Right atrium auricular region (tissue), 2 donors: ENCODE measurements at places on chromosomes 1 and 21.

- no peak for DNase-seq
Observed at GRCh38 chr1:224300346-224300745, 29.6 kb downstream of the NVL start.

- DNase-seq = no peak
Observed at GRCh38 chr1:160046494-160047110, 14.8 kb upstream of the PIGM start.

GRCh38 chr1:56152635-56153034, 426.7 kb downstream of the PLPP3 start:
- no peak for DNase-seq

GRCh38 chr1:207897188-207897587, 13.7 kb downstream of the CD34 start:
- no peak for DNase-seq

- DNase-seq = no peak
Observed at GRCh38 chr1:211114446-211114845, 19.5 kb downstream of the KCNH1 start.

- DNase-seq = no peak
Observed at GRCh38 chr1:44328671-44329416, 26.2 kb downstream of the ERI3 start.

DNA sequence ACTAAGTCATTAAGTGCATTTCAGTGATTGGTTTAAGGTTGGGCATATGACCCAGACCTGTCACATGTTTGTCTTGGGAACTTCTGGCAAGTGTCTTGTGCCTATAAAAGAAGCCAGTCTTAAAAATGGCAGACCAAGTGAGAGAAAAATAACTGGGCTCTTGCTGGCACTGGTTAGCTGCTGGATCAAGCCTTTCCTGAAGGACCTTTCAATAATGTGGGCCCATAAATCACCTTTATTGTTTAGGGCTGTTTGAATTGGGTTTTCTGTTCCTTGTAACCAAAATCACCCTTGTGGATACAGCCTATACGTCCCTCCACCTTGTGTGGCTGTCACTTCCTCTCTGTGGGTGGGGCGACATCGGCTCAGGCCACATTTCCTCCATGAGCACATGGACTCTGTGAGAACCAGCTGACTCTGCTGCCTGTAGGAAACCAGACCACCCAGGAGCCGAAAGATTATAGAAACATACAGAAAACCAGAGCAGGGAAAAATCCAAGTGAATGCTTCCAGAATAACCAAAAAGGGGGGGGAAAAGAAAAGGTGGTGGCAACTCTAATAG, 25.6 kb upstream of the WNT4 start:
- DNase-seq = no peak

- no peak for DNase-seq
Observed at GRCh38 chr1:46370214-46370633, 23.9 kb upstream of the FAAH start.

- DNase-seq = no peak
Observed at GRCh38 chr1:110616587-110616986, 10.4 kb upstream of the KCNA2 start.

- DNase-seq = no peak
Observed at GRCh38 chr1:100322436-100323211, 29.7 kb upstream of the CDC14A start.

DNA sequence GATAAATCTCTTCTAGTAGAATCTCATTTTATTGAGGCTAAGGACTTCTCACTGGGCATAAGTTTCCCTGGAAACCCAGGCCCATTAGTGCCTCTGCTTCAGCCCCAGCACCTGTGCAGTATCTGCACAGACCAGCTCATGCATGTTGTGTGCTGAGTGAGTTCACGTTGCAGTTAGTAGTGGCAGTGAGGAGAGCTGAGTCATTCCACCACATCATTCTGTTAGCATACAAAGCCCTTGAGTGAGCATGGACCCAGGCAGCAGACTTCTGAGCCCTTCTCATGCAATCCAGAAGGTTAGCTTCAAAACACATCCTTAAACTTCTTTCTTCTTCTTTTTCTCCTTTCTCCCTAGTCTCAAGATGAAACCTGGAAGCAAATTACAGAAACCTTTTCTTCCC, 45.8 kb upstream of the NTPCR start:
- no peak for DNase-seq

- no peak for DNase-seq
Observed at GRCh38 chr1:207362962-207363860, 41.7 kb downstream of the CD55 start.

GRCh38 chr1:118963138-118963455, 25.0 kb downstream of the TBX15 start:
- DNase-seq = no peak

- no peak for DNase-seq
Observed at GRCh38 chr1:7525338-7526063, 245.6 kb upstream of the VAMP3 start.

GRCh38 chr1:38741341-38741740, 118.2 kb downstream of the RRAGC start:
- no peak for DNase-seq

DNA sequence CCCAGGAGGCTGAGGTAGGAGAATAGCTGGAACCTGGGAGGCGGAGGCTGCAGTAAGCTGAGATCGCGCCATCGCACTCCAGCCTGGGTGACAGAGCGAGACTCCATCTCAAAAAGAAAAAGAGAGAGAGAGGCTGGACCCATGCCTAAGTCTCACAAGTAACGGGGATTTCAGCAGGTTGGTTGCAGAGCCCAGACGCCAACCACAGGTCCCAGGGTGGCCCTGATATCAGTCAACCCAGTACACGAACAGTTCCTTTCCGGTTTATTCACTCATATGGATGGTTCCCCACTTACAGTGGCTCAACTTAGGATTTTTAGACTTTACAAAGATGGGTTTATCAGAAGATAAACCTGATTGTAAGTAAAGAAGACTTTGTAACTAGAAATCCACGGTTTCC, 40.9 kb downstream of the CLSTN1 start:
- no peak for DNase-seq

DNA sequence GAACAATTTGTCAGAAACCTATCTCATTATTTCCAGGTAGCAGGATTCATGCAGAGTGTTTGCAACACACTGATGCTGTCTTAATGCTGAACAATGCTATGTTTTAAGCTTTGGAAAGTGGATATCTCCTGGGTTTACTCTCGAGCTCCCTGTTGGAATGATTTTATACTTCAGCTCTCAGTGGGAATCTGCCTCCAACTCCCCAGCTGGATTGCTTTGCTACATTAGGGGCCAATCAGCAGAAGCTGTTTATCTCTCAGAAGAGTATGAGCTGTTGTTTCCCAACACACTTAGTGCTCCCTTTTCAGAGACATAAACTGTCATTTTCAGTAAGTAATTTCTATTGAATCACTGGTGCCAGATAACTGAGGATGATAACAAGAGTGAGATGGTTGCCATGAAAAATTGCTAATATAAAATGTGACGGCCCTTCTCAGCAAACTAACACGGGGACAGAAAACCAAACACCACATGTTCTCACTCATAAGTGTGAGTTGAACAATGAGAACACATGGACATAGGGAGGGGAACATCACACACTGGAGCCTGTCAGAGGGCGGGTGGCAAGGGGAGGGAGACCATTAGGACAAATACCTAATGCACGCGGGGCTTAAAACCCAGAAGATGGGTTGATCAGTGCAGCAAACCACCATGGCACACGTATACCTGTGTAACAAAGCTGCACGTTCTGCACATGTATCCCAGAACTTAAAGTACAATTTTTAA, 265.9 kb upstream of the RUNX1 start:
- DNase-seq = no peak

- peak; percentile 97 for DNase-seq
Observed at GRCh38 chr1:2205191-2205952, 10.8 kb upstream of the FAAP20 start.

- DNase-seq = no peak
Observed at GRCh38 chr21:14985306-14985705, 79.5 kb downstream of the NRIP1 start.

DNA sequence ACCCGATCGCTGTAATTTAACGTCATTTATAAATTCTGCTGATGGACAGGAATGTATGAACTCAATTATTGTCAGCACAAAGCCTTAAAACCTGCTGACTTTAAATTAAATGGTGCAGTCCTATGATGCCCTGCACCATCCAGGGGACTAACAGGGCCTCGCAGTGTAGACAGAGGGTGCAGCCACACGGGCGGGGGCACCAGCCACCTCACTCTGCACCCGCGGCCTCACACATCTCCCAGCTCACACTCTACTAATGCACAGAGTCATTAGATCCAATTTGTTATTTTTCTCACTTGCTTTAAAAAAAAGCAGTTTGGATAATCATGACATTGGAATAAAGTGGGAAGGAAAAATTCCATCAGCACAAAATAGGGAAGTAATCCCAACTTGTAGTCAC, 49.7 kb downstream of the PROX1 start:
- DNase-seq = no peak

- DNase-seq = no peak
Observed at GRCh38 chr1:97092824-97093223, 371.2 kb downstream of the PTBP2 start.

- DNase-seq = peak; percentile 82
Observed at GRCh38 chr1:153946622-153947241, at the start of gene DENND4B. Gene DENND4B (minus strand): TSS chr1:153946718. CDS start chr1:153944374, 2,344 bp downstream.

GRCh38 chr1:67535474-67535873, 105.3 kb upstream of the SERBP1 start:
- peak; percentile 89 for DNase-seq

- no peak for DNase-seq
Observed at GRCh38 chr1:62250126-62250726, 55.6 kb downstream of the L1TD1 start.

DNA sequence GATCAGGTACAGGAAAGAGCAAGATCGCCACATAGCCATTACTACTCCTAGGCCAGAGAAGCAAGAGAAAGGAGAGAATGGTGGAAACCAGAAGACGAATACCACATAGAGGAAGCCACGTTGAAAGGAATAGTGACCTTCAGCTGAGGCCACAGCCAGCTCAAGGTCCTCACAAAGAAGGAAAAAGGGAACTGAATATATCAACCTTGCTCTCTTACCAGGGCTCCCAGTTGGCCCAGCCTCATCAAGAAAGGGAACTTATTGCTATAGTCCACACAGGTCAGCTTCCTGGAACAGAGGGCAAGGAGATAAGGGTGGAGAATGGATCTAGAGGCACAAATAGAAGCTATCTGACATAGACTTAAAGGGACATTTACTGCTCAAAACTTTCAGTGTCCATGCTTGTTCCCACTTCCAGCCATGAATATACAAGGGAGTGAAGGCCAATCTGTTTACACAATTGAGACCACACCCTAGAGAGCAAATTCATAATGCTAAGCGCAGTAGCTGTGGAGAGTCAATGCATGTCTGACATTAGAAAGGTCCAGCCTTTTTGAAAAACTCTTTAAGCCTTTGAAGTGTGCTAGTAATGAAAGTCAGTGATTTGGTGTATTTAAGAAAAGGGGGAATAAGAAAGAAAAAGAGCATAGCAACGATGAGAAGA, 120.7 kb upstream of the ZC3H11B start:
- DNase-seq = no peak

GRCh38 chr1:232142403-232143314, 487.3 kb downstream of the SIPA1L2 start:
- peak; percentile 59 for DNase-seq

GRCh38 chr1:10122926-10123325, 87.4 kb upstream of the KIF1B start:
- no peak for DNase-seq

DNA sequence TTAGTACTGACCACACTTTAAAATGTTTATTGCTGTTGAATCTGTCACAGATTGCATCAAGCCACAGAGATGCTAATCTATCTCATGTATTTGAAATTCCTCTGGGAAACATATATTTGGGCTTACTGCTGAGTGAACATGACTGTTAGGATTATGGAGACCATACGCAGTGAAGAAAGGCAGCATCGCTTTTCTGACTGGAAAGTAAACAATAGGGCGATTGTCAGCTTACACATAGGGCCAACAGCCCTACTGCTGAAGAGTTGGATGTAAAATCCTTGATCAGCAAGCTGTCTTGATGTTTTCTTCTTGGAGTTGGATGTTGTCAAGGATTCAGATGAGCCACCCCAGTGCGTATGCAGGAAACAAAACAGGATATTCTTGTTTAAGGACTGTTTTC, 368.7 kb upstream of the ADGRL2 start:
- DNase-seq = no peak

DNA sequence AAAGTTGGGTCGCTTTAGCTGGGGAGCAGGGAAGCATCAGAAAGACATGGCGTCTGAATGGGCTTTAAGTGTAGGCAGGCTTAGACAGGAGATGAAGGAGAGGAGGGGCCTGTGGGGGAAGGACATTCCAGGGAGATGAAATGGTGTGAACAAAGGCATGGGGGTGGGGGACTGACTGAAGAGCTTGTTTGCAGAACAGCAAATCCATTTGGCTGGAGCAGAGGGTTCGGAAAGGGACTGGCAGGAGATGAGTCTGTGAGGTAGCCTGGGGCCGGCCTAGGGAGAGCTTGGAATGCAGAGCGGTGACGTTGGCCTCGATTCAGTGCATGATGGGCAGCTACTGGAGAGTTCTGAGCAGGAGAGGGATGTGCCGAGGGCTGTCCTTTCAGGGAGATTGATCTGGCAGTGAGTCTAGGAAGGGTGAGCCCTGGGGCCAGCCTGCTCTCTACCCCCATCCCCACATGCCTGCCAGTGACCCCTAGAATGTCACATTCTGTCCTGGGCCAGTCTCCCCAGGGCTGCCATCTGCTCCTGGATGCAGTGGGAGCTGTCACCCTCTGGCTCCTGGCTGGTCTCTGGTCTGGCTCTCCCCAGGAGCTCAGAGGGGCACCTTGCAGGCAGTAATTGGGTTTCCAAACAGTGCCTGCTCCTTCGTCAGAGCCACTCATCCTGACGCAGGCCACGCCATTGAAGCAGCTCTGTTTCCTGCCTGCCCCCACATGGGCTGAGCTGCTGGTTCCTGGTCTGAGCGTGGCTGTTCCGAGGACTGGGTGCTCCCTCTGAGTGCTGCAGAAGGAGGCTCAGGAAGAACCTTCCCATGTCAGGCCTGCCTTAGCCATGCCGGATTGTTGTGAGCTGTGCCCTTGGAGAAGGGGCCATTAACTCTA, 22.3 kb upstream of the TMEM222 start:
- peak; percentile 86 for DNase-seq

DNA sequence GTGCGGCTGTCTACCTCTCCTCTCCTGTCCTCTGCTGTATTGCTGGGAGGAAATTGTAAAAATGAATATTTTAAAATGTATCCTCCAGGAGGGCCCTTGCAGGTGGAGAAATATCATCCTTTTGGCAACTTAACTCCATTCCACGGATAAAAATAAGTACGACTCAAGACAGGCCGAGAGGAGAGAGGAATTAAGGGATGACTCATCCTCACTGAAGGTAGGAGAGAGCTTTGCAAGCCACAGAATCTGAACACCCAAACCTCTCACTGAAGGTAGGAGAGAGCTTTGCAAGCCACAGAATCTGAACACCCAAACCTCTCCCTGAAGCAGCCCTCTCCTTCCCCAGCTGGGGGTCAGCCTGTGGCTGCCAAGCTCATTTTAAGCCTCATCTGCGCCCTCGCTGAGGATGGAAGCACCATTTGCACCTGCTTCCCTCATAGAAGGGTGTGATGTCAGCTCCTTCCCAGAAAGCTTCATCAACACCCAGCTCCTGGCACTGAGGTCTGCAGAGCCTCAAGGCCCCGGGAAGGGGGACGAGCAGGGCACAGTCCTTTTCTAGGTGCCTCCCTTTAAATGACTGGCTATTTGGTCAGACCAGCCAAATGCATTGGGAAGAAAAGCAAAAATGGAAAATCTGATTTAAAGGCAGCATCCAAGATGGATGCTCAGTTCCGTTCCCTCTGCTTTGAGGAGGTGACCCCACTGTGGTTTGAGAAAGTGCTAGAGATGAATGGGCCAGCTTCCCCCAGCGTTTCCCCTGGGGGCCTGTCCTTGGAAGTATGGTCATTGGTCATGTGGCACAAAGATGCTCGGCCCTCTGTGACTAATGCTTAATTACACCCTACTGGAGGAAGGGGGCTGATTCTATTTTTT, 12.9 kb upstream of the SELENON start:
- no peak for DNase-seq
